SJSA1 (cell line): ENCODE measurements at places on chromosomes 2 and 18.

DNA sequence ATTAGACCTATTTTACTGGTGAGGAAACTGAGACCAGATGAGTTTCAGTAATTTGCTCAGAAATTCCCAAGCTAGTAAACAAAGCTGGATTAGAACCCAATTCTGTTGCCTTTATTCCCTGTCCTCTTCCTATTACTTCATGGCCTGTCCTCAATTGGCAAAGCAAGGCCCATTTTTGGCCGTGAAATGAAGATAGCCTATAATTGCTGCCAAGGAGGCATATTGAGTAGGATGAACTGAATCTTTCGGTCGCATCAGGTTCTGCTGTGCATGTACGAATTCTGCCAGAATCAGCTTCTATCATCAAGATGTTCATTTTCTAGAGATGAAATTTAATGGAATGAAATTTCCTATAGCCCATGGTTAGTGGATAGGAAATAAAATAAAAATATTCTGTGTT is 1485.2 kb upstream of the PIK3C3 start:
- no peak for DNase-seq

- DNase-seq = no peak
Observed at GRCh38 chr2:175418224-175418835, 236.8 kb upstream of the ATP5MC3 start.

- DNase-seq = no peak
Observed at GRCh38 chr2:208657468-208657867, 250.9 kb downstream of the PTH2R start.

GRCh38 chr2:119837759-119838158 is 78.0 kb downstream of the PTPN4 start:
- DNase-seq = no peak

DNA sequence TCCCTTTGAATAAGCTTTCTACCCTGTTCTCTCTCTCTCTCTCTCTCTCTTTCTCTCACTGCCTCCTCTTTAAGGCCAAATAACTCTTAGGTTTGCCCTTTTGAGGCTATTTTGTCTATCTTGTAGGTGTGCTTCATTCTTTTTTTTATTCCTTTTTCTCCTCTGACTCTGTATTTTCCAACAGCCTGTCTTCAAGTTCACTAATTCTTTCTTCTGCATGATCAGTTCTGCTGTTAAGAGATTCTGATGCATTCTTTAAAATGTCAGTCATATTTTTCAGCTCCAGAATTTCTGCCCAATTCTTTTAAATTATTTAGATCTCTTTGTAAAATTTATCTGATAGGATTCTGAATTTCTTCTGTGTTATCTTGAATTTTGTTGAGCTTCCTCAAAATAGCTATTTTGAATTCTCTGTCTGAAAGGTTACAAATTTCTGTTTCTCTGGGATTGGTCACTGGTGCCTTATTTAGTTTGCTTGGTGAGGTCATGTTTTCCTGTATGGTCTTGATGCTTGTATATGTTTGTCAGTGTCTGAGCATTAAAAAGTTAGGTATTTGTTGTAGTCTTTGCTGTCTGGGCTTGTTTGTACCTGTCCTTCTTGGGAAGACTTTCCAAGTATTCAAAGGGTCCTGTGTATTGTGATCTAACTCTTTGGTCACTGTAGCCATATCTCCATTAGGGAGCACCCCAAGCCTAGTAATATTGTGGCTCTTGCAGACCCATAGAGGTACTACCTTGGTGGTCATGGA is 35.4 kb upstream of the DYNC1I2 start:
- no peak for DNase-seq

DNA sequence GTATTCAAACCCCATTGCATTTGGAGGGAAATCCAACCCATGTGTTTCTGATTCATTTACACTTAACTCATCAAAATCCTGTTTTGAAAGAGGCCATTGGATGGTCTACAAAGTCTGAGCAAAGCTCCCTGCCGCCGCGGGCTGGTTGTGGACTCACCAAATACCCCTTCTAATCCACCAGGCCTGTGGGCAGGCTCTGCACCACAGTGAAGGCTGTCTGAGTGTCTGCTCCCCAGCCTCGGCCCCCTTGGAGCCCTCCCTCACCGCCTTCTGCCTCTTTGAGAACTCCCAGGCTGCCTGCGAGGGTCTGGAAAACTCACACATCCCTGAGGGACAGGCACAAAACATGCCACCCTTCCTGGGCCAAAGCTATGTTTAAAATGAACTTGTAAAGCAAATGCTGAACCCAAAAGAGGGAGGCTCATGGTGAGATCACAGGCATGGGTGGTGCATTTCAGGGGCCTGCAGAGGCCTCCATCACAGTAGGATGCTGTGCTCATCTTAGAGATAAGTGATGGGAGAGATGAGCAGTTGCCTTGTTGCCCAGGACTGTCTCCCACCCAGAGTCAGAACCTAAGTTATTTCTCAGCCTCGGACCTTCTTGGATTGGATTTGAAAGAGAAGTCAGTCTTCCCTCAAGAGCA is 225.0 kb downstream of the CYP26B1 start:
- DNase-seq = no peak
